Tibial nerve (tissue), 4 donors: ENCODE measurements at places on chromosomes 11 and 22. TPM values are rescaled to one million over a fixed set of nuclear protein-coding genes. Genes with fewer than 3 reads are reported as not detected.

The NOX4 gene
- total RNA-seq = 53.6 TPM

GRCh38 chr22:42280140-42280539, 9.7 kb upstream of the TCF20 start:
- H3K36me3 ChIP-seq = no peaks in the 10 kb centered on the region
- no peak overlapping the region for H3K27ac ChIP-seq
- no peak for DNase-seq
- peaks cover 22% of the 10 kb centered on the region for H3K27me3 ChIP-seq

- DNase-seq = peak; percentile 63
- H3K4me3 ChIP-seq = peak overlapping the region; percentile 63
- no peaks in the 10 kb centered on the region for H3K27me3 ChIP-seq
- peak overlapping the region; percentile 94 for H3K27ac ChIP-seq
- H3K4me1 ChIP-seq = peaks cover 19% of the 10 kb centered on the region
Observed at GRCh38 chr11:118929501-118930093, 3.9 kb upstream of the BCL9L start.

The RAC2 gene
- total RNA-seq = 7.4 TPM

The ELF5 gene
- not detected for total RNA-seq

DNA sequence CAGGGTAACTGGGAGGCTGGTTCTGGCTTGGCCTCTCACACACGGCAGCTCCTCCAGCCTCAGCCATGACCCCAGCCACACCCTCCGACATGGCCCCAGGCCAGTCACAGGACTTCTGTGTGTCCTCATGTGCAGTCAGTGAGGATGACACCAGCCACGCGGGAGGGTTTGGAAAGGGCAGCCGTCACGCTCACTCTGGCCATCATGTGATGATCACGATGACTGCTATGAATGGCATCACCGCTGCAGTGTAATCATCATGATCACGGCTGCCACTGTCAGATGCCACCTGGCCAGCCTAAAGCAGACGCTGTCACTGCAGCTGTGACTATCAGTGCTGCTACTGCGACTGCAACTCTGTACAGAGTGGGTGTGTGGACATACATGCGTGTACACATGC, 640.9 kb downstream of the BRD1 start:
- H3K27me3 ChIP-seq = no peaks in the 10 kb centered on the region
- H3K4me1 ChIP-seq = no peaks in the 10 kb centered on the region
- no peak overlapping the region for H3K27ac ChIP-seq
- H3K36me3 ChIP-seq = no peaks in the 10 kb centered on the region

The EI24 gene
- 65.1 TPM for total RNA-seq

The BET1L gene
- total RNA-seq = 43.9 TPM

The TEAD1 gene
- total RNA-seq = 165 TPM

DNA sequence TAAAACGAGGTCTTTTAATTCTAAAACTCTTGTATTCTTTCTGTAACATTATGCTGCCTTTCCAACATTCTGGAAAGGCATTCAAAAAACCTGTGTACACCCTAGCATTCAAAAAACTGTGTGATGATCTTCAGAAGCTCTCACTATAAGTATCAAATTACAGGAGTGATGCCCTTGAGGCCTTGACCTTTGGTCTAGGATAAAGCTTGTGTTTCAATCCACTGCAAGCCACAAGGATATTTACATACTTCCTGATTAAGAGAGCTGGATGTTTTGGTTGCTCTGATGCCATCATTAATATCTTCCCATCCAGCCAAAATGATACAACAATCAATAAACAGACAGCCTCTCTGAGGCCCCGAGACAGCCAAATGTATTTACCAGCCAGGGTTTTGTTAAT, 11.9 kb downstream of the CLPB start:
- H3K27me3 ChIP-seq = no peaks in the 10 kb centered on the region
- H3K36me3 ChIP-seq = no peaks in the 10 kb centered on the region
- no peak overlapping the region for H3K4me3 ChIP-seq

The ANGPTL5 gene
- 0.63 TPM for total RNA-seq

DNA sequence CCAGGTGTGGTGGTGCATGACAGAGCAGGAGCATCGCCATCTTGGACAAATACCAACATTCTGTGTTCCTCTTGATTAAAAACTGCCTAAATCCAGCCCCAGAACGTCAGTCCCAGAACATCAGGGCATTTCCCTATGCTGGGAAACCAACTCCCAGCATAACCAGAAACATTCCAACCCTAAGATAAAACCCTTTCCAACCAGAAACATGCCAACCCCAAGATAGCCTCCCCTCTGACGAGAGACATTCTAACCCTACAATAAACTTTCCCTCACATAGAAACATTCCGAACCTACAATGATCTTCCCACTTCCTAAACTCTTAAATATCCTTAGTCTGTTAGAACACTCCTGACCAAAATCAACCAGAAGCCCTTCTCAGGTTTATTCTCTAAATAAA, 11.6 kb downstream of the PLAAT4 start:
- no peaks in the 10 kb centered on the region for H3K4me1 ChIP-seq
- no peaks in the 10 kb centered on the region for H3K27me3 ChIP-seq
- H3K4me3 ChIP-seq = no peak overlapping the region
- H3K36me3 ChIP-seq = no peaks in the 10 kb centered on the region
